Stimulated activated CD8-positive, alpha-beta memory T cell treated with anti-CD3 and anti-CD28 coated beads, Interleukin-4, amount 100 ng/mL, for 4 hours (primary cell): ENCODE measurements at places on chromosomes 6 and 20.

DNA sequence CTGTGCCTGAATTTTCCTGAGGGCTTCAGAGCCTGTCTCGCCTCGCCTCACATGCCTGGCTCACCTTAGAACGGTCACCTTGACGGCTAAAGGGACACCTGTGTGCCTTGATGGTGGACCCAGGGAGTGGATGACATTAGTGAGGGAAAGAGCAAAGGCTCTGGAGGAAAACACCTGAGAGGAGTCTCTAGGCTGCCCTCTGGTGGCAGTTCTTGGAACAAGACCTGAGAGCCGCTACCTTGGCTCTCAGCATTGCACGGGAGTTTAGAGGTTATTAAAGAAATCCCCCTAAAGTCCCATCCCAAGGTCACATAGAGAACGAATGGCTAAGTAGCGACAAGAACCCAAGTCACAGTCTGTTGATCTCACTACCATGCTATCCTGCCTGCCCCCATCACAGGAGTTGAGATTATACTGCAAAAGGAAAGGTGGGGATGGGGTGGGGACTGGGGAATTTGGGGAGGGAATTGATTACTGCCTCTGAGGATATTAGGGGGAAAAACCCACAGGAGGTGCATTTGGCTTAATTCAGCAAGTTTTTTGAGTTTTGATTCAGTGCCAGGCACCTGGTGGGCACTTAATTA, 7.9 kb upstream of the CDSN start:
- DNase-seq, result peak; percentile 46

GRCh38 chr20:59645271-59645670, 40.9 kb downstream of the PHACTR3 start:
- DNase-seq, result no peak

DNA sequence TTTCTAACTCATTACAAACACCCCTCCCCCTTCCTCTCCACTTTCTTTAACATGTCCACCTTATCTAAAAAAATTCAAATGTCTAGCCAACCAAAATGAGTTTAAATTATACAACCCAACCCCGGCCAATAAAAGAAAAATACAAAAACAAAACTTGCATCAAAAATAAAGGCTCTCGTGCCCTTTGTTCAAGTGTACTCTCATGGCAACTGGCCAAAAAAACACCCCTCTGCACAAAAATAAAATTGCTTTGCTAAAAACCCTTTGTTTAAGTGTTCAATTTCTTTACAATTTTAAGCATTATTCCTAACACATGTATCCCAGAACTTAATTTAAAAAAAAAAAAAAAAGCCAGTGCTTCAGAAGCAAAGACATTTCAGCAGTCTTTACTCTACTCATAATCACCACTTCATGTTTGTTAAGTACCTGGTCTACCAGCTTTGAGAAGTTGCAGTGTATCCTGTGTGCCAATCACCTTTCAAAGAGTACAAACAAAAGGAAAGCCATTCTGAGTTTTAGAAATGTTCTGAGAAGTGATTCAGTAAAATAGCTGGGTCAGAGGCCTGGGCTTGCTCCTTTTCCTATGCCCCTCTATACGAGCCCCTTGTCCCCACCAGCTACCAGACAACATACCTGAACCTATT, 87.5 kb downstream of the MDN1 start:
- no peak for DNase-seq

DNA sequence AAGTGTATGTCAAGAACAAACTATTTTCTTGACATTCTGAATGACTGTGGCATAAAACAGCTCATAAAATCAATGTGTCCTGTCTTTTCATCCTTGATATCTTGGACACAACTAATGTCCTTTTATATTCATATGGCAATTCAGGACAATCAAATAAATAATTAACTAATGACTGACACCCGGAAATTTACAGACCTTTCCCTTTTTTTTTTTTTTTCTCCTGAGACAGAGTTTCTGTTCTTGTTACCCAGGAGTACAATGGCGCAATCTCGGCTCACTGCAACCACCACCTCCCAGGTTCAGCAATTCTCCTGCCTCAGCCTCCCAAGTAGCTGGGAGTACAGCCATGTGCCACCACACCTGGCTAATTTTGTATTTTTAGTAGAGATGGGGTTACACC, 107.1 kb upstream of the LGSN start:
- DNase-seq, result no peak

GRCh38 chr6:156164701-156165452, 612.3 kb upstream of the ARID1B start:
- no peak for DNase-seq

DNA sequence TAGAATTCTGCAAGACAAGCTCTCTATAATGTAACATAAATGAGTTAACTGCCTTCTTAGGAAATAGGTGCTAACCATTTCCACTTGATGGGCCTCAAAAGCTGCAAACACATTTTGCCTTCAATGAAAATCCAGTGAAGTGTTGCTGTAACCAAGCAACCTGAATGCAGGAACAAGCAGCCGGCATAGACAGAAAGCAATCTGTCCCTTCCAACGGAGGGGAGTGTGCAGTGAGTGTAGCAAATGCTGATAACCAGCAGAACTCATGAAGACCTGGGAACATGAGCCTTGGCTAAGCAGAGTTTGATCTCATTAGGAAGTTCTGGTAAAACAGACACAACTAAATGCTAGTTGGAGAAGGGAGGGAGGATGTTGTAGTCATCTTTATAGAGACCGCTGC, 697.8 kb downstream of the KIF16B start:
- no peak for DNase-seq

DNA sequence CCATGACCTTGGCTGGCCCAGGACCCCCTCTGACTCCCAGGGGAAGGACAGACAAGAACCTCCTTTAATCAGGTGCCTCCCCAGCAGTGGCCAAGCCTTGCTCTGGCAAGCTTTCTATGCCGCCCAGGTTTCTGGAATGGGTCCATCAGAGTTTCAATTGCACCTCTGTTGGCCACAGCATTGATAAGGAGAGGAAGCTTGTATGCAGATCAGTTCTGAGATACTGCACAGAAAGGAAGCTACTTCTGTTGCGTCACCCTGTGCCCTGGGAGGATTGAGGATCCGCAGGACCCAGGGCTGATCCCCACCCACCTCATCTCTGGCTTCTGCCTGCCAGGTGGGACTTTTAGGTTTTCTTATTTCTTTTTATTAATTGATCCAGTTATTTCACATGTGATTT, 167.2 kb downstream of the TFAP2C start:
- DNase-seq, result no peak

GRCh38 chr6:4802312-4802935, 26.2 kb downstream of the CDYL start:
- DNase-seq, result no peak

GRCh38 chr20:46757754-46758678, 48.6 kb downstream of the SLC2A10 start:
- DNase-seq, result peak; percentile 21

GRCh38 chr6:76803038-76803580, 660.2 kb downstream of the HTR1B start:
- no peak for DNase-seq

GRCh38 chr20:44745598-44746366, at the start of gene KCNK15:
Gene KCNK15, plus strand, starts transcription at chr20:44745865. Its CDS starts 46 bp downstream, at chr20:44745911.
- DNase-seq, result peak; percentile 7

GRCh38 chr6:76702187-76702586, 629.7 kb upstream of the IMPG1 start:
- no peak for DNase-seq

DNA sequence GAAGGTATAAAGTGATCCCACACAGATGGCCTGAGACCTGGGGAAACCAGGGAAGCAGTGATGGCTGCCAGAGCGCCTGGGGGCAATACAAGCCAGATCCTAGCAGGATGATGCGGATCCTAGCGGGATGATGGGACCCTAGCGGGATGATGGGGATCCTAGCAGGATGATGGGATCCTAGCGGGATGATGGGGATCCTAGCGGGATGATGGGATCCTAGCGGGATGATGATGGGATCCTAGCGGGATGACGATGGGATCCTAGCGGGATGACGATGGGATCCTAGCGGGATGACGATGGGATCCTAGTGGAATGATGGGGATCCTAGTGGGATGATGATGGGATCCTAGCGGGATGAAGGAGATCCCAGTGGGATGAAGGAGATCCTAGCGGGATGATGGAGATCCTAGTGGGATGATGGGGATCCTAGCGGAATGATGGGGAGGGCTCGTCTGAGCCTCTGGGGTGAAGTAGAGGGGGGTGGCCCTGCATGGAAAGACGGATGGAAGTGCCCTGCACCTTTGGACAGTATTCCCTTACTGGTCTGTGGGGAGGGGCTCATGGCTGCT, 44.2 kb upstream of the CDH22 start:
- no peak for DNase-seq

GRCh38 chr6:56808871-56809359, 146.0 kb upstream of the BEND6 start:
- no peak for DNase-seq

DNA sequence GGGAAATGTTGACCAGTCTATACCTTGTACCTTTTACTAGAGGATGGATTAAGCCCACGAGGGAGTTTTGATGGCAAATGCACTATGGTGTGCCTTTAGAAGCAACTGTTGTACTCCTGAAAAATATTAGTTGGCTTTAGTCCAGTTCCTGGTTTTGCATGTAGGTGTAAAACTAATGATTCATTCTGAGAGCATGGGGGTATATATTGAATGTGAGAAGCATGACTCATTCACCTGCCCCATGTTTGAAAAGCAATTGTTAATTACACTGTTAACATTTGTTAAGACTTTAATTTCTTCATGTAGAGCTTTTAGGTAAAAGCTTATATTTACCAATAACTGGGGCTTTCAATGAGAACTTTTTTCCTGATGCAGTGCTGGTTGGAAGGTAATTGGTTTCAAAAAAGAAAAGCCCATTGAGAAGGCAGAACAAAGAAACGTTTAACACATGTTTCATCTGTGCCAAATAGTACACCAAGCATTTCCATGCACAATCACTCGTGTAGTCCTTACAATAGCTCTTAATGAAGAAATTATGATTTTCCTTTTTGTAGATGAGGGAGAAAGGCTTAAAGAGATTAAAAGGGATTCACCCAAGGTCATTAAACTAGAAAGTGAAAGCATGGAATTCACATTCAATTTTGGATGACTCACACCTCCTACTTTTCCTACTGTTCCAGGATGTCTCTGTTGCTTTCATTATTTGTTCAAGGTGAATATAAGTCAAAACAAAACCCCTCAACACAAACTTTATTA, 134.1 kb downstream of the CCDC170 start:
- no peak for DNase-seq

DNA sequence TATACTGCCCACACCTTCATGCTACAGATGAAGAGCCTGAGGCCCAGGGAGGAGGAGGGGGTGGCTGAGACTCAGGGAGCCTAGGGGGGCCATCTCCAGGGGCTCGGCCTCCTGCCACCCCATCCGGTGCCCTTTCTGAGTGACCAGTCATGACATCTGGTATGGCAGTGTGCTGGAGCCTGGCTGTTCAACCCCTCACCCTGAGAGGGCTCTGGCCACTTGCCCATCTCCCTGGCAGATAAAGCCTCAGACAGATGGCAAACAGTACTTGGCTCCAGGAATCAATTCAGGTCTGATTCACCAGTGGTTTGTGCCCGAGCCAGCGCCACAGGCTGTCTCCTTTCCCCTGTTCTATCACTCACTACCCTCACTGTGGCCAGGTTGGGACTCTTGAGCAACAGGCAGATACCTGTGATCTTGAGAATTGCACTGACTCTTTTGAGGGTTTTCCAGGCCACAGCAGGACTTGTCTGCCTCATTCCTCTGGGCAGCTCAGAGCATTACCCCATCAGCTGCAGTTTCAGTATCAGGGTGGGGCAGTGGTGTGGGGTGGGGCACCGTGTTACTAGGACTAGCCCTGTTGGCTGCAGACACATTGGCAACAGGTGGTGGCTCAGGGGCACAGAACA, 22.8 kb downstream of the SRSF3 start:
- no peak for DNase-seq

DNA sequence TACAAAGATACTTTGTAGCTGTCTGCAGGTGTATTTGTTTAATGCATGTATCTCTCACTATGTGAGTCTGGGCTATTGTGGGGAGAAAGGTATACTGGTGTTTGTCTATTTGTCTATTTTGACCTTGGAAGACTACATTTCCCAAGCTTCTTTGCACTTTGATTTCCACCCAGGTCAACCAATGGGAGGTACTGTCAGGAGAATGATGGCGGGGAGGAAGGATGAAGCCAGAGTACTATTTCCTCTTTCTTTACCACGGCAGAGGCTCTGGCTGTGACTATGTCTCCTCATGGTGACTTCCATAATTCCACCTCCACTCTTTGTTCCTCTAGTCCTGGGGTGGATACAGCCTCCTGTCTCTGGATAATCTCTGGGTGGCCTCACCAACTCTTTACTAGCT, 23.1 kb downstream of the LBP start:
- no peak for DNase-seq

DNA sequence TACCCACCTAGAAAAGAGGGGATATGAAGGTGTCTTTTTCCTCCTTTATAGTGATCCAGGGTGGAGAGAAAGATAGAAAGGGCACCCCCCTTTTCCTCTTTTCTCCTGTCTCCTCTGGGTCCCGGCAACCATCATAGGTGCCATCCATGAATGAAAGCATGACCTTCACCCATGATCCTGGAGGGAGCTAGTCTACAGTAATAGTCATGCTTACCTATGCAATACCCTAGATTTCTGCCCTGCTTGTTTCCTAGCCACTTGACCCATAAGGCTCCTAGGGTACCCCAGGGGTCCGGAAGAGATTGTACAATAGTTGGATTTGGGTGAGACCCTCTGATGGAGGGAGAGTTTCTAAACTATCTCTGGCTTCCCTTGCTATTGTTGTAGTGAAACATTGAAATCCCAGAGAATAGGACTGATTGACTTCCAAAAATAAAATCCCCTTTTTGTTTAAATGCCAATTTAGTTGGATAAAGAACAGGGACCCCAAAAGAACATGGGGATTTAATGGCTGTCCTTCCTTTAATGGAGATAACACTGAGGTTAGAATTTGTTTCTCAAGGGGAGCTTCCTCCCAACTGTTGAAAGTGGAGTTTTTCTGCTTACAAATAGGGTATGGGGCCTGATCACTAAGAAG, 366.8 kb upstream of the KHDRBS2 start:
- DNase-seq, result no peak

- DNase-seq, result no peak
These were observed 112.0 kb upstream of the SIRPA start for GRCh38 chr20:1783245-1783644.

DNA sequence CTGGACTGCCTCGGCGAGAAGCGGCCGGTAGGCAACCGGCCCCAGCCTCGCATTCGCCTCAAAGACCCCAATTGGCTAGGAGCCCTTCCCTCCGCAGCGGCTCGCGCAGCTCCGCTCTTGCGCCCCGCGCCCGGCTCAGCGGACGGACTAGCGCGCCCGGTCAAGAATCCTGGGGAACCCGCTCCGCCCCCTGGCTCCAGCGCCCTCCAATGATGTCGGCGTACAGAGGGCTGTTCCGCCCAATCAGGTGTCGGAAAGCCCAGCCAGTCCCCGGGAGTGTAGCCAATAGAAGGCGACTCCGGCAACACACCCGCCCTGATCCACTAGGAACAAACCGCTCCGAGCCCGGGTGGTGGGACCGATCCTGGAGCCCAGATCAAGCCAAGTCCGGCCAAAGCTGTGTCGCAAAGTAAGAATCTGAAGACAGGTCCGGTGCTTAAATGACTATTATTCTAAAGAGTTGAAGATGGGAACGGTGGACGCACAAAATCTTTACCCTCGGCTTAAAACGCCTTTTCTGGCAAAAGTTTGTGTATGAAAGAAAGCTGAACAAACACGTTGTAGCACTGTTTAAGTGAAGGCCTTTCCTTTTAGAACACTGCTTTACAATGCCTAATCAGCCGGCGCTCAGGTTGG, 132.2 kb downstream of the OGFRL1 start:
- no peak for DNase-seq
